Stimulated activated CD4-positive, alpha-beta T cell treated with anti-CD3 and anti-CD28 coated beads, Interleukin-15, amount 100 ng/mL, for 1 hour (primary cell): ENCODE measurements at places on chromosomes 12 and 14.
A peak's percentile ranks its signal among the peaks of the same experiment; 100 is the strongest.

GRCh38 chr14:87230726-87231125 is 762.3 kb downstream of the GALC start:
- DNase-seq = no peak

- no peak for DNase-seq
Observed at GRCh38 chr12:52060498-52061177, 9.1 kb upstream of the ATG101 start.

DNA sequence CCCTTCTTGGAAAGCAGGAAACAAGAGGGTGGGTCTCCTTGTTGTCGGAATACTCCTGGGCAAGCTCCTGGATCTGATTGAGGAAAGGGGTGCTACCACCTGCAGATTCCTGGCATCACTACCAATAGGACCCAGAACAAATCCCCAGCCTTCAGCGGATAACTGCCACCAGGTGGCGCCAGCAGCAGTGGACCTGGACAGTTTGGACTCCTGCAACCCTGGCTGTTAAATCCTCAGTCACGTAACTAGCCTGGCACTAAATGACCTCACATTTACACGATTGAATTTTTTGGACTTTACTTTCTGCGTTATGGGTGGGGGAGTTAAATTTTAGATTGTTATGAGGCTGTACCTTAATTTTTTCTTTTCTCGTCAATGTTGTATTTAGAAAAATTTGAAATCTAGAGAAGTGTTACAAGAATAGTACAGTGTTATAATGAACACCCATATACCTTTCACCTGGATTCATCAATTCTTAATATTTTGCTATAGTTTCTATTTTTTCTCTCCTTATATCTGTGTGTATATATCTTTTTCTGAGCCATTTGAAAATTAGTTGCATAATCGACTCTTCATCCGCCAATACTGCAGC is 95.6 kb downstream of the GAS2L3 start:
- DNase-seq = peak; percentile 16

DNA sequence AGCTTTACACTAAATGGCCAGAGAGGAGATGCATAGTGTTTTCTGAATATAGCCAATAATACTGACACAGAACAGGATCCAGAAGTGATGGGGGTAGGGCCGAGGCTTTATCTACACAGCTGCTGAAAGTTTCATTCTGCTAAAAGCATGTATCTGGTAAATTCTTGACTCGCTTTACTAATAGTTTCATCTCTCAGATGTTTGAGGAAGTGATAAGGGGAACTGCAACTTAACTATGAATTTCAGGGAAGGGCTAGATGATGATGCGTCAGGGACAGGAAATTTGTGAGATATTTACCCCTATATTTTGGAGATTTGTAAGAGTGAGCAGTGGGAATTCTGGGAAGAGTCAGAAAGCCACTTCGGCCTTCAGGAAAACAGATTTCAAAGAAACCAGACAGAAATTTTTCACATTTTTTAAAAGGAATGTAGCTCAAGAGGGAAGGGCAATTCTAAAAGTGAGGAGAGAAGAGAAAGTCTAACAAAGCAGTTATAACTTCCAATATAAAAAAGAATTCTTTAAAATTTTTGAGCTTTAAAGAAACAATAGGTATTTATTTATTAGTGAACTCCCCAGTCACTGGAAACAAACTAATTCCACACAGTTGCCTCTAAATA is 243.1 kb downstream of the BCAT1 start:
- no peak for DNase-seq

DNA sequence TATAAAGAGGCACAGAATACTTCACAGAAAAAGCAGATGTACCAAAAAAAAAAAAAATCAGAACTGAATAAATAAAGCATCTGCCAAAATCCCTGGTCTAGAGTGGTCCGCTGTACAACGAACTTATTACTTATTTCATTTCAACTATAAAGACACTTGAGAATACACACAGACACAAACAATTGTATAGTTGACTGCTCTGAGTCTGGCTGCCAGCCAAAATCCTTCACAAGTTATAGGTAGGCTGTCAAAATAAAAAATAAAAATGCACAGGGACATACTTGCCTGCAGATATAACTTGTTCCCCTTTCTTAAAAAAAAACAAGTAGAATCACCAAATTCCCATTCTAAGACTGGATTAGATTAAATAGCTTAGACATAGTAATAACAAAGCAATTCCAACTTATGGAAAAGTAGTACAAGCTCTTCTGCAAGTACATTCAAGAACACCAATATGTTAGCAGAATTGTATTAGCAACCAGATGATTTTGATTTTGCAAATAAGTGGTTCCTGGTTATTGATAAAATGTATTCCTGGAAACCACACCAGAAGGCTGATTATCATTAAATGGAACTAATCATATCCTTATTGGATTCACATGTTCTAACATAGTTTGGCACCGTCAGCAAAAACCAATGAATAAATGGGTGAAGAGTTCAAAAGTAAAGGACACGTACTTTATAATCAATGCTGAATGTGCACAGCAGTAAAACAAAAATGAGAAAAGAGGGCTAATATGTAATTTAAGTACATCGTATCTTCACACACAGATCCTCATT is 248.5 kb downstream of the NELL2 start:
- no peak for DNase-seq

- no peak for DNase-seq
Observed at GRCh38 chr14:51609251-51609954, 42.3 kb upstream of the FRMD6 start.

DNA sequence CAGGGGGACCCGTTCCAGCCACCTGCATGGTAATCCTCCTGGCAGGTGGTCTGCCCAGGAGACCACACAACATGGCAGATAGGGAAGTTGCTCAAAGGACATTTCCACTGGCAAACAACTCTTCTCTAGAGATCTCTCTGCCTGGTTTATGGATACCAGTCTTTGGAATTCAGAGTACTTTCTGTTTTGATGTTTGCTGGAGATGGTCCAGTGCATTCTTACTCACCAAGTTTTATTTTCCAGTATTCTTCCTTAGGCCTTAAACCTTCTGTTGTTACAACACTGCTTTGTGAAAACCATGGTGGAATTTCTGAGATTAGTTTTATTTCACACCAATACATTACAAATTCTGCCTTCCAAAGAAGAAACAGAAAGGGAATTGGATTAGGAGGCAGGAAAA is 428.3 kb downstream of the FUT8 start:
- no peak for DNase-seq

- no peak for DNase-seq
Observed at GRCh38 chr14:66315098-66315497, 171.1 kb upstream of the CCDC196 start.

DNA sequence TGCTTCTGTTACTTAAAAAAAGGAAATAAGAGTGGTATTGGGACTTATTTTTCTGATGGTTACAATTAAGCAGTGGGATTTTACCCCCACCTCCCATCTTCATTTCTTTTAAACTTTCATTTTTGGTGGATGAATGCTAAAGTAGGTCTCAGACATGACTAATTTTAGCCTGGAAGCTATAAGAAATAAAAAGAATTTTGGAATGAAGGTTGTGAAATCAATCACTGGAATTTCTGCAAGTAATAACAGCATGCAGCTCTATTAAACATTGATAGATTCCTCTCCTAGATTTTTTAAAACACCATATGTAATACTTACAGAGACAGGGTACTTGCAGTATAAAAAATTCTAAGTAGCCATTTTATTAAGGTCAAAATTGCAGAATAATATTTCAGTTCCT is 164.2 kb upstream of the CLEC14A start:
- no peak for DNase-seq

DNA sequence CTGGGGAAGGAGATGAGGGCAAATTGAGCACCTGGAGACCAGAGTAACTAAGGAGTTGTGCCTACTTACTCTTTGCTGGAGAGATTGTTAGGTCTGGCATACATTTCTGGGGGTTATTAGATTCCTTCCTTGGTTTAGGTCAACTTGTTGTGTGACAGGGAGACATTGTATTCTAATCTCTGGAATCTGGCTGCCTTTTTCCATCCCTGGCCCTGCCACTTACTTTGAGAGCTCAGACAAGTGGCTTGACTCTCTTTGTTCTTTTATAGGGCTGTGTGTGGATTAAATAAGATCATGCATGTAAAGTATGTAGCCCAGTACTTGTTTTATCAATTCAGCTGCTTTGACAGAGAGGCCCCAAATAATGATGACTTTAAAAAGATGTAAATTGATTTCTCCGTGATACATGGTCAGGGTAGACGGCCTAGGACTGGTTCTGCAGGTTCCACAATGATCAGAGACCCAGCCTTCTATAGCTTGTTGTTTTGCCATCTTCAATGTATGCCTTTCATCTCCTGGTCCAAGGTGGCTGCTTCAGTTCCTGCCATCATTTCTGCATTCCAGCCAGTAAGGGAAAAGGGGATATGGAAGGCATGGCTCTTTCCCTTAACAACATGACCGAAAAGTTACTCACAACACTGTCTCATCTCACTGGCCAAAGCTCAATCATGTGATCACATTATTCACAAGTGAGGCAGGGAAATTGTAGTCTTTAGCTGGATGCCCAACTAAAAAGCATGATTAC is 72.6 kb downstream of the CHST11 start:
- DNase-seq = no peak

DNA sequence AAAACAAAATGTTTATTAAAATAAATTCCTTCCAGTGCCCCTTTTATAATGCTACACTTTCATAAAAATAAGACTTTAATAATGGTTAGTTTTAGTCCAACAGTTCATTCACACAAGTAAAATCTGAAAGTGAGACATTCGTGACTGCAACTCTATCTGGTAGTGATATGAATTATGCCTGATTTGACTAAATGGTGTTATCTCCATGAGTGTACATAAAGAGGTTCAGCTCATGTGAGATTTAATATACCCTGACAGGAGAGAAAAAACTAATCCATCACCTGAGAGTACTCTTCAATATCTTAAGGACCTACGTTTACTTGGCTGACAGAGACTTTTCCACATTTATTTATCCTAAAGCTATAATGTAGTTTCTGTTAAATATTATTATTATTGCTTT is 34.0 kb downstream of the ERO1A start:
- no peak for DNase-seq

DNA sequence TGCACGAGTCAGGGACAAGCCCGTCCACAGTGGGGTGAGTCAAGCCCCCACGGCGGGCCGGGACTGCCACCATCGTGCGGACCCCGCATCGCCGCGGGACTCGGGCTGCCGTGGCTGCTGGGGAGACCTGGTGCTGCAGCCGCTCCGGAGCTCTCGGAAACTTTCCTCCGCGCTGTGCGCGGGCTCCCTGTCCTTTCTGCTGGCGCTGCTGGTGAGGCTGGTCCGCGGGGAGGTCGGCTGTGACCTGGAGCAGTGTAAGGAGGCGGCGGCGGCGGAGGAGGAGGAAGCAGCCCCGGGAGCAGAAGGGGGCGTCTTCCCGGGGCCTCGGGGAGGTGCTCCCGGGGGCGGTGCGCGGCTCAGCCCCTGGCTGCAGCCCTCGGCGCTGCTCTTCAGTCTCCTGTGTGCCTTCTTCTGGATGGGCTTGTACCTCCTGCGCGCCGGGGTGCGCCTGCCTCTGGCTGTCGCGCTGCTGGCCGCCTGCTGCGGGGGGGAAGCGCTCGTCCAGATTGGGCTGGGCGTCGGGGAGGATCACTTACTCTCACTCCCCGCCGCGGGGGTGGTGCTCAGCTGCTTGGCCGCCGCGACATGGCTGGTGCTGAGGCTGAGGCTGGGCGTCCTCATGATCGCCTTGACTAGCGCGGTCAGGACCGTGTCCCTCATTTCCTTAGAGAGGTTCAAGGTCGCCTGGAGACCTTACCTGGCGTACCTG is 1.1 kb downstream of the PDE3A start:
- no peak for DNase-seq

GRCh38 chr12:82912406-82912805 is 225.7 kb downstream of the TMTC2 start:
- DNase-seq = no peak

DNA sequence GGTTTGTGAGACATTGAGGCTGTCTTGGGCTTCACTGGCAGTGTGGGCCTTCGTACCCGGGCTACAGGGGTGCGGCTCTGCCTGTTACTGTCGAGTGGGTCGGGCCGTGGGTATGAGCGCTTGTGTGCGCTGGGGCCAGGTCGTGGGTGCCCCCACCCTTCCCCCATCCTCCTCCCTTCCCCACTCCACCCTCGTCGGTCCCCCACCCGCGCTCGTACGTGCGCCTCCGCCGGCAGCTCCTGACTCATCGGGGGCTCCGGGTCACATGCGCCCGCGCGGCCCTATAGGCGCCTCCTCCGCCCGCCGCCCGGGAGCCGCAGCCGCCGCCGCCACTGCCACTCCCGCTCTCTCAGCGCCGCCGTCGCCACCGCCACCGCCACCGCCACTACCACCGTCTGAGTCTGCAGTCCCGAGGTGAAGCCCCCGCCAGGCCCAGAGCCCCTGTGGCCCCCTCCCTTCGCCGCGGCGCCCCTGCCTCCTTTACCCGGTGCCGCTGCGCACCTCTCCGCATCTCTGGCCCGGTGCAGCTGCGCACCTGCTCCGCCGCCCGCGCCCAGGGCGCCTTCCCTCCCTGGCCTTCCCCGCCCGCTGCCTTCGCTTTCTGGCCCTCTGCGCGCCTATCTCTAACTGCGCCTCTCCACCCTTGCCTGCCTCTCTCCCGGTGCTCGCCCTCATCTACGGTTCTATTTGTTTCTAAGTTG is at the start of gene ENO2:
ENO2 (plus strand) TSS at position 335 of the 701 bp plus-strand sequence. CDS start 1,253 bp downstream, outside the sequence.
- DNase-seq = peak; percentile 75

DNA sequence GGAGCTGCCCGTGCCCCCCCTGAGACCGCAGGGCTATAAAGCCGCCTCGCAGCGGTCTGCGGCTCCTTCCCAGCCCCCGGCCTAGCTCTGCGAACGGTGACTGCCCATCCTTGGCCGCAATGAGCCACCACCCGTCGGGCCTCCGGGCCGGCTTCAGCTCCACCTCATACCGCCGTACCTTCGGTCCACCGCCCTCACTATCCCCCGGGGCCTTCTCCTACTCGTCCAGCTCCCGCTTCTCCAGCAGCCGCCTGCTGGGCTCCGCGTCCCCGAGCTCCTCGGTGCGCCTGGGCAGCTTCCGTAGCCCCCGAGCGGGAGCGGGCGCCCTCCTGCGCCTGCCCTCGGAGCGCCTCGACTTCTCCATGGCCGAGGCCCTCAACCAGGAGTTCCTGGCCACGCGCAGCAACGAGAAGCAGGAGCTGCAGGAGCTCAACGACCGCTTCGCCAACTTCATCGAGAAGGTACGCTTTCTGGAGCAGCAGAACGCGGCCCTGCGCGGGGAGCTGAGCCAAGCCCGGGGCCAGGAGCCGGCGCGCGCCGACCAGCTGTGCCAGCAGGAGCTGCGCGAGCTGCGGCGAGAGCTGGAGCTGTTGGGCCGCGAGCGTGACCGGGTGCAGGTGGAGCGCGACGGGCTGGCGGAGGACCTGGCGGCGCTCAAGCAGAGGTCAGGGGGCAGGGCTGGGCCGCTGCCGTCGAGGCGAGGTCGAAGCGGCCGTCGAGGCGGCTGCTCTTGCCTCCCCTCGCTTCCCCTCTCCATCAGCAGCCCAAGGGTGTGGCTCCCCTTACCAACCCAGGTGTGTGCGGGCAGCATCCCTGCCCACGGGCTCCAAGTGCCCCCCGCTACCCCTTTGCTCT is at the start of gene PRPH:
PRPH (plus strand) TSS at position 66 of the 855 bp plus-strand sequence; CDS start at position 120, 54 bp downstream.
- no peak for DNase-seq

- DNase-seq = no peak
Observed at GRCh38 chr12:51335931-51336330, 10.5 kb downstream of the CELA1 start.

- DNase-seq = no peak
Observed at GRCh38 chr12:80064269-80064668, 35.1 kb upstream of the OTOGL start.
